SW 1271 (cell line): ENCODE measurements at places on chromosomes 12 and 14.
A peak's percentile ranks its signal among the peaks of the same experiment; 100 is the strongest.

DNA sequence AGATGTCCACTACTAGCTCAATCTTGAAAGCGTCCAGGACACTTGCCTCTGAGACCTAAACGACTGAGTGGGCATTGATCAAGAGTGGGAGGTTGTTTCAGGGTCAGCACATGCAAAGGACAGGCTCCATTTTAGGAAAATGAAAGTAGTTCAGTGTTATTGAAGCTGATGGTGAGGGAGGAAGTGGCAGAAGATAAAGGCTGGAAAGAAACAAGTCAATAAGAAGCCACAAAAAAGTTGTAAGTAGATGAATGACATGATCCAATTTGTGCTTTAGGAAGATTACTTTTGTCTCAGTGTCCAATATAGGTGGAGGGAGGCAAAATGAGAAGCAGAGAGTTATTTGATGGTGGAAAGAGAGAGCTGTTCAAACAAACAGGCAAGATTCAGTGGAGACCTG, 22.0 kb downstream of the GPR65 start:
- DNase-seq = no peak

GRCh38 chr14:104677512-104678332, 11.7 kb upstream of the INF2 start:
- DNase-seq = peak; percentile 82

DNA sequence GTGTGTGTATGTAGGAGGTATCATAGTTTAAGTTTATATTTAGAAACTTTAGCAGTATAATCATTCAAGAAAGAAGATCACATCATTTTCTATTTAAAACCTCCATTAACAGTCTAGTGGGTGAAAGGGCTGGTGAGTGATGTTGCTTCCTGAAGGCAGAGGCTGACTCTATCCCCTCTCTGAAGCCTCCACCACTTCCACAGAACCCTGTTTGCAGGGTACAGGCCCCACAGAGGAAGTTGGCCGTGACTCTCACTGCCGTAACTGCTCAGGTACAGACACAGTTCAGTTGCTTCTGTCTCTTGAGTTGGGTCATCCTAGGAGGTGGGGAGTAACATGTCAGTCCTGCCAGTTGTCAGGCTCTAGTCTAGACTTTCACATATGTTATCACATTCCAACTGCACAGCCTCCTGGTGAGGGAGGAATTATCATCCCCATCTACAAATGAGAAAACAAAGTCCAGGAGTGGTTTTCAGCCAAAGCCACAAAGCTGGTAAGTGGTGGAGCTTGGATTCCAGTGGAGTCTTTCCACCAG, 31.5 kb downstream of the CFL2 start:
- DNase-seq = no peak

GRCh38 chr12:116615141-116615861, 56.1 kb downstream of the MAP1LC3B2 start:
- DNase-seq = no peak

DNA sequence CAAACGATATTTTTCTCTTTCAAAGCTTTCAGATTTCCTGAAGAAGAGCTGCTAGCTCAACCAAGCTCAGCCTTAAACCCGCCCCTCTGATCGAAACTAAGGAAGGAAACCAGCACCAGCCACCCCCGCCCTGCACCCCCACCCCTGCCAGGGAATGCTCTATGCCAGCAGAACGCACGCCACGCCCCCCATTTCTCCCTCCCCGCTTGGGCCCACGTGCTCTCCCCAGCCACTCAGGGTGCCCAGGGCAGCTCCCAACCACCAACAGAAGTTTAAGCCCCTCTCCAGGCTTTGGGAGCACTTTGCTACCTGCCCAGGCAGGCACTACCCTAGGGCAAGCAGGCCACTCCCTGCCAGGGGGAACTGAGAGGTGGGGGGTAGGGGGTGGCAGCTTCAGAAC, 18.8 kb upstream of the KRT78 start:
- DNase-seq = no peak

- DNase-seq = no peak
Observed at GRCh38 chr14:99244367-99244901, 27.6 kb downstream of the BCL11B start.

DNA sequence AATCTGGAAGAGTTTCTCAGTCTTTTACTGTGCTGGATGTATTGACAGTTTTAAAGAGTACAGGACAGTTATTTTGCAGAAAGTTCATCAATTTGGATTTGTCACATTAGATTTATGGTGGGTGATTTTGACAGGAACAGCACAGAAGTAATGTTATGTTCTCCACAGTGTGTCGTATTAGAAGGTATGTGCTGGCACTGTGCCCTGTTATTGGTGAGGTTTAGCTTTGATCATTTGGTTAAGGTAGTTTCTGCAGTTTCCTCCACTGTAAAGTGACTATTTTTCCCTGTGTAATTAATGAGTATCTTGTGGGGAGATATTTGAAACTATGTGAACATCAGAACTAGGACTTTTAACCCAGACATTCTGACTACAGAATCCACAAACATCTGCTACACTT, 308.5 kb upstream of the TBX3 start:
- no peak for DNase-seq

- no peak for DNase-seq
Observed at GRCh38 chr12:30792648-30793499, 38.1 kb upstream of the CAPRIN2 start.

- DNase-seq = peak; percentile 44
Observed at GRCh38 chr14:77141214-77142004, at the start of gene ZDHHC22. Gene ZDHHC22 (minus strand): TSS chr14:77141791. CDS start chr14:77139738, 2,053 bp downstream.

- DNase-seq = no peak
Observed at GRCh38 chr12:123478762-123479161, 20.8 kb downstream of the SNRNP35 start.

- no peak for DNase-seq
Observed at GRCh38 chr12:64269161-64269560, 47.1 kb upstream of the KICS2 start.

DNA sequence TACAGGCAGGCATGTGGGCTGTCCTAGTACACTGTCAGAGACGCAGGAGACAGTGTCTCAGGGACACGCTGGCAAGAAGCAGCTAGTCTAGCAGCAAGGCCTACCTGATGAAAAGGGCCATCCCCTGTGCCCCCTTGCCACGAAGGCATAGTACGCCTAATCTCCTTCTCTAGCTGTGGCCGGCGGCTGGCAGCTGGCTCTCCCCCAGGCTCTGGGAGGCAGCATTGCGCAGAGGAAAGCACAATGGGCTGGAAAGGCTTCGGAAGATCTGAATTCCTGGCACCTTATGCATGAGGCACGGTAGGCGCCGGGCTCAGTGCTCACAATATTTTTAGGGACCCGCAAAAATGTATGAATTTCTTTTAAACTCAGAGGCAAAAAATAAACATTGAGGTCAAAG, 16.0 kb upstream of the PLEKHH1 start:
- DNase-seq = no peak

DNA sequence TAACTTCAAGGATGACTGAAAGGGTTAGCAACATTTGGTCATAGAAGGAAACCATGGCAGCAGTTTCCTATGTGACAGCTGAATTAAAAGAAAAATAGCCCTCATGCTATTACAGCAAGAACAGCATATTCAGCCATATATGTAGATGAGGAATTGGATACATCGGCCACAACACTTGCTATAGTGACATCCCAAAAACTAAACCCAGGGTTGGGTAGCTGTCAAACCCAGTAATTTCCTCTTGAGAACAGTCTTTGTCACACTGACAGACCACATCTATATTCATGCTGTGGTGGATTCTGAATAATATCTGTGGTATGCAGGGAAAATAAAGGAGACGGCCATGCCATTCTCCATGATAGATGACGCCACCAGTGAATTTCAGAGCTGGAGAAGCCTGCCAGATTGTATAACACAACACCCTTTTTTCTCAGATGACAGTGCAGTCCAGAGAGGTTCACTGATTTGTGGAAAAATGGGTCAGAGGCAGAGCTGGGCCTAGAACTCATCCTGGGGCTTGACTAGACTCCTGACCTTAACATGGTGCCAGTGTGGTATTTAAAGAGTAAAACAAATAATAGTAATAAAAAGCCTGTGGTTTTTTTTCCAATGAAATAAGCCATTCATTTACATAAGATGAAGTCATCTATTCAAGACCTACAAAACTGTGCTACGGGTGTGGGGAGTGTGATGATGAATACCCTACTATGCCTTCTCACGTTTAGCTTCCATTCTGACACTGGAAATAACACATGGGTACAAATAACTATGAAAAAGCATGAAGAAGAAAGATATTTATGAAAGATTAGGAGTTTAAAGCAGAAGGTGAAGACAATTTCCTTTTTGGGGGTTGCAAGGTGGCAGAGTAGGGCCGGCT, 32.3 kb downstream of the EFCAB11 start:
- DNase-seq = no peak

GRCh38 chr14:81455390-81455789, 55.3 kb upstream of the STON2 start:
- no peak for DNase-seq
